Stomach (tissue), 19 donors: ENCODE measurements at places on chromosomes 13 and 19.

GRCh38 chr13:66159511-66159910, 1070.6 kb downstream of the PCDH9 start:
- DNase-seq, result peak; percentile 7

- DNase-seq, result no peak
These were observed 3.0 kb downstream of the SLC15A1 start for GRCh38 chr13:98749501-98749900.

GRCh38 chr13:97434397-97435201, 630 bp downstream of the RAP2A start:
- peak; percentile 79 for DNase-seq

- DNase-seq, result no peak
These were observed 1447.5 kb downstream of the EFNB2 start for GRCh38 chr13:105087945-105088344.

DNA sequence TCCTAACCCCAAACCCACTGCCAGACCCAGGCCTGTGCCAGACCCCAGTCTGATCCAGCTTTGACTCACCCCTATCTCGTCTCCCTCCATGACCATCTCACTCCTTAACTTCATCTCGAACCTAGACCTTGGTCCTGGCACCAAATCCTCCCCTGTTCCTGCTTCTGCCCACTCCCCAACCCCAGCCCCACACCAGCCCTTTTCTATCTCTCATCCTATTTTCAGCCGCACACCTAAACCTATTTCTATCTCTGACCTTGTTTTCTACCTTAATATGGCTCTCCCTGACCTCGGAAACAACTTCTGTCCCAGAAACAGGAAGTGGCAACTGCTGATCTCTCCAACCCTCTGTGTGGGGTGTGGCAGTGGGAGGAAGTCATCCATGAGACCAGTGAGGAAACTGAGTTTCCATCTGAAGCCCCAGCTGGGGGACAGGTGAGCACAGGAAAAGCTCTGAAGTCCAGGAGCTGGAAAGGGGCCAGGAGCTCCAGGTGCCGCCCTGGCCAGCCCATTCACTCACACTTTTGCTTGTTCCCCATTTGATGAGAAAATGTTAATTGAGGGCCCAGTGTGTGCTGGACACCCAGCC, 13.7 kb downstream of the PTH2 start:
- no peak for DNase-seq

DNA sequence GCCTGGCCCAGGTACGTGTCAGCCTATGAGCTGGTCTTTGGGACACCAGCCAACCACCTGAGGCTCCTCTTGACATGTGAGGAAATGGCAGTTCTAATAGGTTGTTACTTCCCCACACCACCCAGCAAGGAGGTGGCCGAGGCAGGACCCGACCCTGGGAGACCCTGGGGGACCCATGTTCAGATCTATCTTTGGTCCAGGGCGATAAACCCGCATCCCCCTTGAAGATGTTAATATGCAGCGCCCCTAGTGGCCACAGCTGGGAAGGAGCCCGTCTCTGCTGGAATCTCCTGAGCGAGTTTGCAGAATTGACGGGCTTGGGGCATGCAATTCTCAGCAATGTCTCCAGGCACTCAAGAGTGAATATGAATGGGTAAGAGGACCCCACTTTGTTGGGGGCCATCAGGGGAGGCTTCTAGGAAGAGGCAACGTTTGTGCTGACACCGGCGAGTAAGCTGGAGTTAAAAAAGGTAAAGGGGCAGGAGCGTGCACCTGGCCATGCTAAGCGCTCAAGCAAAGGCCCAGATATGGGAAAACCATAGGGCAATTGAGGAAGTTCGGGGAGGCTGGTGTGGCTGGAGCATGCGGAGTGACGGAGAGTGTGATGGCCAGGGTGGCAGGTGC, 1.5 kb upstream of the MYO1F start:
- DNase-seq, result peak; percentile 85

DNA sequence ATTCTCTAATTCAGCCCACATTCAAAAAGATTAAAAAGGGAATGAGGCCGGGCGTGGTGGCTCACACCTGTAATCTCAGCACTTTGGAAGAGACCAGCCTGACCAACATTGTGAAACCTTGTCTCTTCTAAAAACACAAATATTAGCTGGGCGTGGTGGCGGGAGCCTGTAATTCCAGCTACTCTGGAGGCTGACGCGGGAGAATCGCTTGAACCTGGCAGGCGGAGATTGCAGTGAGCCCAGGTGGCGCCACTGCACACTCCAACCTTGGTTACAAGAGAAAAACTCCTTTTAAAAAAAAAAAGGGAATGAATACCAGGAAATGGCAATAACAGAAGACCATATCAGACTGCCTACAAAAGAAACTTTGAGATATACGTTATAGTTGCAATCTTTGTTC, 1244.5 kb downstream of the PCDH9 start:
- no peak for DNase-seq

- DNase-seq, result no peak
These were observed 636 bp upstream of the FOXO1 start for GRCh38 chr13:40666933-40667621.
